ENCODE measurements at places on chromosomes 1 and 21. TPM values are rescaled to one million over a fixed set of nuclear protein-coding genes. Genes with fewer than 3 reads are reported as not detected.

PIK3R3 gene
- 3.3 TPM for total RNA-seq

IL12RB2 gene
- 108 TPM for total RNA-seq

MPZ gene
- total RNA-seq = 4.0 TPM

ASAP3 gene
- total RNA-seq = not detected

DNA sequence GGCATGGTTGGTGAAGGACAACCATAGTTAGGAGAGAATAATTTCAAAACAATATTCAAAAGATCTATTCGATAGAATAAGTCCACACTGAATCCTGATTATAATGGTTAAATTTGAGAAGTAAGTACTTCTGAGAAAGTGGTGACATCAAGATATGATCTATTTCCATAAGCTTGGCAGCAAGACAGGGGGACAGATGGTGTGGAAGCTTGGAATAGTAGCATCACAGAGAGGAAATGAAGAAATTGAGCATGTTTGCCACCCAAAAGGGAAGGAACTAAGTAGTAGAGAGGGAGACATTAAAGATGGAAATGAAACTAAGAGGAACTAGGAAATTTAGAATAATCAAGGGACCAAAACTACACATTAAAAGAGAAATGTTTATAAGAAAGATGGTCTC is 94.5 kb downstream of the OLFM3 start:
- no peaks in the 10 kb centered on the region for H3K27me3 ChIP-seq
- H3K4me3 ChIP-seq = no peak overlapping the region
- H3K36me3 ChIP-seq = no peaks in the 10 kb centered on the region
- H3K4me1 ChIP-seq = no peaks in the 10 kb centered on the region

DNA sequence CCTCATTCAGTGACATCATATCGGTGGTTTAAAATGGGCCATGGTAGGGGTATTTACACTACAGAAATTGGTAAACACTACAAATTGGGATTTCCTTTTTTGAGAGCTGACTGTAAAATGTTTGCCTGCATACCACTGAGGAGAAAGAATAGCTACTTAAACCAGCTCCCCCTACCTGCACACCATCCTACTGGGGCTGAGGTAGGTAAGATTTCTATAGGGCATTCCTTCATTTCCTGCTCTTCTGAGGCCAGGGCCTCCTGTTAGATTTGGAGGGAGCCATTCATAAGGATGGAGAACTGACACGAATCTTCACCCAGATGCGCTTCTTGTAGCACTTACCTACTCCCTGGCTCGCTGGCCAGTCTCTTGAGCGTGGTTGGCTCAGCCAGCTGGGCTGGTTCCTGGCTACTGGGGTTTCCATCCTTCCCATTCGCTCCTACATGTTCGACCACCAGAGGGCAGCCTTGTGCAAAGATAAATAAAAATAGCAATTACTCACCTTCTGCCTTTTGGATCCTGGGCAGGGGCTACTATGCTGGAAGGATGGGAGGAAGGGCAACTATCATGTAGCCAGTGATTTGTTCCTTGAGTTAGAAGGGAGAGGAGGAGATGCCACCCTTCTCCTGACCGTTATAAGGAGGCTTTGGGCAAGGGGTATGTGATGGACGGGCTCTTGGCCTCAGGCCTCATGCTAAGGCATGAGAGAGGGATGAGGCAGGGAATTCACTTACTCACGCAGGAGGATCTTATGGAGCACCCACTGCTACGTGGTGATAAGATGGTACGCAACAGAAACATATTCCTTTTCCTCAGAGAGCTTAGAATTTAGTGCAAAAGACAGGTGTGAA is 10.7 kb downstream of the OPTC start:
- peak; percentile 64 for DNase-seq
- peaks cover 9% of the 10 kb centered on the region for H3K27me3 ChIP-seq
- no peak overlapping the region for H3K27ac ChIP-seq

DNA sequence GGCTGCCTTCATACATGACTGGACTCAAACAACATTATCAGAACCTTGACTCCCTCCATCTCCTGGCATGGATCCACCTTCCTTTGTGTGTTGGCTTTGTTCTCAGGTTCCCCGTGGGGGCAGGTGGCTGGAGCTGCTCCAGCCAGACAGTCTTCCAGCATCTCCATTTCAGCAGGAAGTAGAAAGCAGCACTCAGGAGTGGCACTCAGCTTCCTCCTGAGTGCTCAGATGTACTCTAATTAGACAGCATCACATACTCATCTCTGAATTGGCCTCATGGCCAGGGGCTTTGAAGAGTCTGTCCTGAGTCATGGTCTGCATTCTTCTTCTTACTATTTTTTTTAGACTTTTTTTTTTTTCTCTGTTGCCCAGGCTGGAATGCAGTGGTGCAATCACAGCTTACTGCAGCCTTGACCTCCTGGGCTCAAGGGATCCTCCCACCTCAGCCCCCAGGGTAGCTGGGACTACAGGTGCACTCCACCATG is 27.9 kb downstream of the OVAAL start:
- peaks cover 26% of the 10 kb centered on the region for H3K4me1 ChIP-seq
- DNase-seq = no peak
- H3K27ac ChIP-seq = peak overlapping the region; percentile 72
- no peak overlapping the region for H3K4me3 ChIP-seq
- H3K27me3 ChIP-seq = no peaks in the 10 kb centered on the region

- H3K4me1 ChIP-seq = peaks cover 1% of the 10 kb centered on the region
- H3K27ac ChIP-seq = no peak overlapping the region
- no peak for DNase-seq
- H3K4me3 ChIP-seq = no peak overlapping the region
- no peaks in the 10 kb centered on the region for H3K27me3 ChIP-seq
Observed at GRCh38 chr1:245991266-245991665, 515.8 kb downstream of the SMYD3 start.

- peak within 1 kb of the TSS; percentile 89 for H3K4me3 ChIP-seq
- peaks cover 8% of the 10 kb centered on the region for H3K27me3 ChIP-seq
- H3K4me1 ChIP-seq = peaks cover 37% of the 10 kb centered on the region
- H3K27ac ChIP-seq = peak within 1 kb of the TSS; percentile 77
Observed at GRCh38 chr21:33403128-33403785, at the start of gene IFNGR2. TSS of gene IFNGR2 (plus strand) at chr21:33403413. CDS start at chr21:33403544, 131 bp downstream.
